RPMI7951 (cell line): ENCODE measurements at places on chromosomes 13 and 19.
A peak's percentile ranks its signal among the peaks of the same experiment; 100 is the strongest.

GRCh38 chr19:10214784-10215183 lies 16.3 kb downstream of the S1PR2 start:
- DNase-seq = no peak

GRCh38 chr13:33441015-33441414 lies 155.5 kb upstream of the STARD13 start:
- peak; percentile 23 for DNase-seq

- DNase-seq = no peak
Observed at GRCh38 chr13:108214441-108215271, 680 bp downstream of the LIG4 start.

DNA sequence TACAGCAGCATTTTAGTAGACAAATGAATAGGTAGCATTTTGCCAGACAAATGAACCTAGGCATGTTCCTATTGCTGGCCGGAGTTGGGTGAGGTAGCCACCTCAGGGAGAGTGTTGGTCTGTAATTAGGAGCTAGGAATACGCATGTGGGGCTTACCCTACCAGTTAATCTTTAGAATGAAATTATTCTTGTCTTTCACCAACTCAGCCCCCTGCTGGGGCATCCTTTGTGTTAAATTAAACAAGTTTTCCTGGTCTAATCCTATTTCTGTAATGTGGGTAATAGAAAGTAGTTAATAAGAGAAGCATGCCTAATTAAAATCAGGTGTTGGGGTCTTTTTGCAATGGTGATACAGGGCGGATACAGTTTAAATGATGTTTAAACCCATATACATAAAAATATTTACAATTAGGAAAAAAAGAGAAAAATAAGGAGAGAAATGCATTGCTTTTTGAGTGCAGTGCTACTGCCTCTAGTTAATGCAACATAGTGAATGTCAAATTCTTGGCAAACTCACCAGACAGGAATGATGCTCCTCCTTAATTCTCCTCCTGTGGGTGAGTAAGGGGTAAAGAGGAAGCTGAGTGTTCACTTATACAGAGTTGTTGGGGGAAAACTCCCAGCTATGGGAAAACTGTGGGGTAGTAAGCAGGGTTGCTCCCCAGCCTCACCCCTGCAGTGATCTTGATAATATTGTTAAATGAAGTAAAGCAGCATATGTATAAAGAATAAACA lies 276.4 kb upstream of the EDNRB start:
- DNase-seq = no peak

- no peak for DNase-seq
Observed at GRCh38 chr13:96769874-96770273, 224.4 kb downstream of the OXGR1 start.

DNA sequence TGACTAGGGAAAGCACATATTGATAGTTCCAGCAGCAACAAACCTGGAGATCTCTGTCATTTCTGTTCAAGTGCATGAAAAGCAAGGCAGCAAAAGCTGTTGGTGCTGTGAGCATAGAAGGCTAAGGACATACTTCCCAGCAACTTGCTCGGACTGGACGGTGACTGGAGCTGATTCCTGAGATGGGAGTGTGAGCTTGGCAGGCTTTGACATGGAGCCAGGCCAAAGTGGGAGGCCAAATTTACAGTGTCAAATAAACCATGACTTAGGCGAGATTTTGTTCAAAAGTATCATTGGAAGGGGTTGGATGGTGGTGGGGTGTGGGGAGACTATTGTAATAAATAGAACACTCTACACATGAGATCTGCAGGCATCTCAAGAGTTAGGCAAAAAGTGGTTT lies 5.9 kb upstream of the ARGLU1 start:
- DNase-seq = no peak

DNA sequence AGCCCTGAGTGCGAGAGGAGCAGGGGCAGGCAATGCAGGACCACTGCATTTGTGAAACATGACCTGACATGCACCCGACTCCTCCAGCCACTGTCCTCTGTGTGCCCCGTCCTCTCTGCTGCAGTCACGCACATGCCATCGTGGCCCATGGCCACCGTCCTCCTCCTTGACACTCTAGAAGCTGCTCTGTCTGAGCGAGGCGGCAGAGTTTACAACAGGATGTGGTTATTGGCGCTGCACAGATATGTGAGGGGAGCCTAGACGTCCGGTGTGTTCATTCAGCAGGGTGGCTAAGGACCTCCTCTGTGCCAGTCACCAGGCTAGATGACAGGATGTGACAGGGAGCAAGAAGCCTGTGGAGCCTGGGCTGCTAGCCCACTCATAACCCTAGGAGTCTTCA lies 277.8 kb downstream of the FOXO1 start:
- peak; percentile 80 for DNase-seq

DNA sequence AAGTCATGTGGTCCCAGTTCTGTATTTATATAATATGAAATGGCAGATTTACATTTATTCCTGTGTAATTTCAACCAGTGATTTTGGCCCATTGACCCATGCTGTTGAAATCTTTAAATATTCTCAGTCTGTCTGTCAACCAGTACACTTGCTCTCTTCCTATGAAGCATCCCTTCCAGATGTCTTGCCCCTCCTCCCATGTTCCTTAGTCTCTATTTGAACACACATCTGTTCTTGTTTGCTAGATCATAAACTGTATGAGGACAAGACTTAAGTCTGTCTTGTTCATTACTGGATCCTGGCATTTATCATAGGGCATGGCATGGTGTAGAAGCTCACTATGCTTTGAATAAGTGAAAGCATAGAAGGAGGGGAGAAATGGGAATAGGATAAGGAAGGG lies 34.9 kb downstream of the STARD13 start:
- peak; percentile 37 for DNase-seq

GRCh38 chr13:100130930-100131511 lies 42.1 kb downstream of the PCCA start:
- DNase-seq = no peak

- DNase-seq = no peak
Observed at GRCh38 chr13:95447814-95448213, 104.7 kb upstream of the CLDN10 start.

DNA sequence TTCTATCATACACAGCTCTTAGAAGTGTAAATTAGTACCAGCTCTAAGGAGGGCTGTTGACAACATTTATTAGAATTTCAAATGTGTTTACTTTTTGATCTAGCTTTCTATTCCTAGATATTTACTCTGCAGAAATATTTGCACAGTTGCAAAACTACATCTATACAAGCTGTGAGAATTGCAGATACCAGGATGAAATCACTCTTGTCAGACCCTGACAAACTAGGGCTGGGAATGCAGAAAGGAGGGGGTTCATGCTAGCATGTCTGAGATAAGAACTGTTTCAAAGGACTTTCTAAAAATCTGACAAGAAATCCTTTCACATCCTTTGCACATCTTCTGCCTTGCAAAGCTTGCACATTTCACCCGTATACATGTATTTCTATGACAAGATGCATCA lies 11.8 kb upstream of the PABPC3 start:
- no peak for DNase-seq

GRCh38 chr19:18179957-18180356 lies 6.3 kb downstream of the IFI30 start:
- no peak for DNase-seq

DNA sequence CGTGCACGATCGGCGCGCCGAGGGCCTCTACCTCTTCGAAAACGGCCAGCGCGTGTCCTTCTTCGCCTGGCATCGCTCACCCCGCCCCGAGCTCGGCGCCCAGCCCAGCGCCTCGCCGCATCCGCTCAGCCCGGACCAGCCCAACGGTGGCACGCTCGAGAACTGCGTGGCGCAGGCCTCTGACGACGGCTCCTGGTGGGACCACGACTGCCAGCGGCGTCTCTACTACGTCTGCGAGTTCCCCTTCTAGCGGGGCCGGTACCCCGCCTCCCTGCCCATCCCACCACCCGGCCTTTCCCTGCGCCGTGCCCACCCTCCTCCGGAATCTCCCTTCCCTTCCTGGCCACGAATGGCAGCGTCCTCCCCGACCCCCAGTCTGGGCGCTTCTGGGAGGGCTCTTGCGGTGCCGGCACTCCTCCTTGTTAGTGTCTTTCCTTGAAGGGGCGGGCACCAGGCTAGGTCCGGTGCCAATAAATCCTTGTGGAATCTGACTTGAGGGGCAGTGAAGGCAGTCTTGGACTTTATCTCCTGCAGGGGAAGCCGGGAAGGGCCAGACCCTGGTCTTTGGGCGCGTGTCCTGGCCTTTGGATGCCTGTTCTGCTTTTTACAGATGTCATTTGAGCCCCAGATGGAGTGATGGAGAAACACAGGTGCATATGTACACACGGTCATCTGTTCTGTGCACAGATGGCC lies 2.2 kb downstream of the CLEC11A start:
- no peak for DNase-seq

- DNase-seq = no peak
Observed at GRCh38 chr13:113367771-113368170, 3.8 kb upstream of the GRTP1 start.

GRCh38 chr19:34173193-34173956 lies 1.1 kb downstream of the LSM14A start:
- DNase-seq = peak; percentile 27

DNA sequence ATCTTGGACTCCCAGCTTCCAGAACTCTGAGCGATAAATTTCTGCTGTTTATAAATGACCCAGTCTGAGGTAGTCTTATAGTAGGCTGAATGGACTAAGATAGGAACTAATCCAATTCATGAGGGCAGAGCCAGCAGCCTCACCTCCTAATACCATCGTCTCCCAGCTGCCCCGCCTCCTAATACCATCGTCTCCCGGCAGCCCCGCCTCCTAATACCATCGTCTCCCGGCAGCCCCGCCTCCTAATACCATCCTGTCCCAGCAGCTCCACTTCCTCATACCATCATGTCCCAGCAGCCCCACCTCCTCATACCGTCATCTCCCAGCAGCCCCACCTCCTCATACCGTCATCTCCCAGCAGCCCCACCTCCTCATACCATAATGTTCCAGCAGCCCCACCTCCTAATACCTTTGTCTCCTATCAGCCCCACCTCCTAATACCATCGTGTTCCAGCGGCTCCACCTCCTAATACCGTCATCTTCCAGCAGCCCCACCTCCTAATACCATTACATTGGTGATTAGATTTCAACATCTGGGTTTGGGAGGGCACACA lies 2.4 kb upstream of the ARGLU1 start:
- no peak for DNase-seq

DNA sequence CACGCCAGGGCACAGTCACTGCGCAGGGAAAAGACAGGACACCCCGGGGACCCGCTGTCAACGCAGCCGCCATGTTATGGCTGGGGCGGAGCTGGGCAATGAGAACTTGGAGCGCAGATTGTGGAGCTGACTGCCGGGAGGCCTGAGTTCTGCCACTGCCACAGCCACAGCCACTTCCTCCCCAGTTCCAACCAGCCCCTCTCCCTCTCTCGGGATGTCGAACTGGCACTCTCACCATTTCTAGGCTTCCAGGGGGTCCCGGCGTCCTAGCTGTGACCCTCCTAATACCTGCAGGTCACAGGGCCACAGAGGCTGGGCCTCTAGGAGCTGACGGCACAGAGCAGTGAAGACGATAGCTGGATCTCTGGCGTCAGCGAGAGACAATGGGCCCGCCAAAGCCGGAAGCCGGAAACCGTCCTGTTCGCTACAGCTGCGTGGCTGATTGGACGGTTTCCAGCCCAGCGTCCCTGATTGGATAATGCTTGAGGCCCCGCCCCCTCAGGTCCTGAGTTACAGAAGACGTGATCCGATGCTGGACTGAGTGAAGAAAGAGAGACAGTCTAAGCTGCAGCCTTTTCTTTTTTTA lies at the start of gene ZNF506:
Gene ZNF506, minus strand, starts transcription at position 385 of the 586 bp plus-strand sequence. Its CDS starts 147 bp downstream, at position 238.
- DNase-seq = peak; percentile 98

- no peak for DNase-seq
Observed at GRCh38 chr19:24099829-24100228, 12.8 kb downstream of the ZNF254 start.

DNA sequence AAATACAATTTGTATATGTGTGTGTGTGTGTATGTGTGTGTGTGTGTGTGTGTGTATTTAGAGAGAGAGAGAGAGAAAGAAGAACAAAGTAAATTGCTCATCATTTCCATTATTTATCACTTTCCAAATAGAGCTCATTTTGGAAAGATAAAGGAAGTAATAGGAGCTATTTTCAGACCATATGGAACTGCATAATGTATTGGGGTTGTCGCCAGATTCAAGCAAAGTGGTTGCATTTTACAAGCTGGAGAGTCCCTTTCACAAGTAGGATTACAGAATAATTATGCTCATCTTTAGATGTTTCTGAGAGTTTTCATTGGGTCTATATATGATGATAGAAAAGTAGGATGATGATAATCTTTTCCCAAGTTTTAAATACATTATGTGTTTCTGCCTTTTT lies 842.7 kb upstream of the SLC10A2 start:
- no peak for DNase-seq

- no peak for DNase-seq
Observed at GRCh38 chr13:53012707-53013106, 15.9 kb upstream of the OLFM4 start.

- DNase-seq = no peak
Observed at GRCh38 chr13:97724450-97724849, 229.0 kb upstream of the IPO5 start.

- no peak for DNase-seq
Observed at GRCh38 chr13:75495938-75496337, 14.0 kb upstream of the TBC1D4 start.

- DNase-seq = no peak
Observed at GRCh38 chr13:92677571-92677970, 549.0 kb upstream of the GPC6 start.

GRCh38 chr13:94917824-94918223 lies 205.5 kb upstream of the SOX21 start:
- no peak for DNase-seq

- DNase-seq = no peak
Observed at GRCh38 chr13:31923134-31923763, 108.3 kb upstream of the FRY start.

DNA sequence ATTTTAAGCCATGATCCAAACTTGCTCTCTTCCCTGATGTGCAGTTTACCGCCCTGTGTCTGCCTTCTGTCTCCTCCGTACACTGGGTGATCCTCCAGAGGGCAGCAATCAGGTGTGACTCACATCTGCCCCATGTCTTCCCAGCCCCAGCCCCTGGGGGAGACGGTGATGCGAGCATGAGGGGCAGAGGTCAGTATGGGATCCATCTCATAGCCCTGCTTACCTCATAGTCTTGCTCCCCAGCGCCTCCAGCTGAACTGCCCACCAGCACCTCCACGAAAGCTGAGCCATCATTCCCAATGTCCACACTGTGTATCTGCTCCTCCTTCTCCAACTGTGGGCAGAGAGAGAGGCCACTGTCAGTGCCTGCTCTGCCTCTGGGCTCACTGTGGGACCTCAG lies 14.6 kb downstream of the XRCC1 start:
- DNase-seq = peak; percentile 59

- peak; percentile 89 for DNase-seq
Observed at GRCh38 chr19:46115396-46116106, 8.9 kb downstream of the IGFL3 start.

GRCh38 chr13:51549593-51549992 lies 34.7 kb upstream of the WDFY2 start:
- no peak for DNase-seq
